CD4-positive, alpha-beta T cell treated with Interleukin-12 subunit alpha and Interleukin-12 subunit beta, for 1 hour (primary cell): ENCODE measurements at places on chromosomes 4 and X.
A peak's percentile ranks its signal among the peaks of the same experiment; 100 is the strongest.

DNA sequence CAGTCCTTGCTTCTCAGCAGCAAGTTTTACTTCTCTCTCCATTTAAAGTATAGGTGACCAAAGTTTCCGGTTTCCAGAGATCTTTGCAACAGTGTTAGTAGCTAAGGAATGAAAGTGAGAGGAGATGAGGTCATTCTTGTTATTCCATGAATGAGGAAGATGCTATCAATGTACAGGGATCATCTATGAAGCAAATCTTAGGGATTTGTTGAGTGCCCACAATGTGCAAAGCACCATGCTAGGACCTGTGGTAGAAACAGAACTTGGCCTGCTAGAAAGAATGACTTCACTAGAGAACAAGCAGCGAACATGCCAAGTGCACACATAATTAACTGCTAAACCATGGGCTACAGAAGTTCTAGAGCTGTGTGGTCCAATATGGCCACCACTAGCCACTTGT is 112.5 kb downstream of the MID1 start:
- no peak for DNase-seq

DNA sequence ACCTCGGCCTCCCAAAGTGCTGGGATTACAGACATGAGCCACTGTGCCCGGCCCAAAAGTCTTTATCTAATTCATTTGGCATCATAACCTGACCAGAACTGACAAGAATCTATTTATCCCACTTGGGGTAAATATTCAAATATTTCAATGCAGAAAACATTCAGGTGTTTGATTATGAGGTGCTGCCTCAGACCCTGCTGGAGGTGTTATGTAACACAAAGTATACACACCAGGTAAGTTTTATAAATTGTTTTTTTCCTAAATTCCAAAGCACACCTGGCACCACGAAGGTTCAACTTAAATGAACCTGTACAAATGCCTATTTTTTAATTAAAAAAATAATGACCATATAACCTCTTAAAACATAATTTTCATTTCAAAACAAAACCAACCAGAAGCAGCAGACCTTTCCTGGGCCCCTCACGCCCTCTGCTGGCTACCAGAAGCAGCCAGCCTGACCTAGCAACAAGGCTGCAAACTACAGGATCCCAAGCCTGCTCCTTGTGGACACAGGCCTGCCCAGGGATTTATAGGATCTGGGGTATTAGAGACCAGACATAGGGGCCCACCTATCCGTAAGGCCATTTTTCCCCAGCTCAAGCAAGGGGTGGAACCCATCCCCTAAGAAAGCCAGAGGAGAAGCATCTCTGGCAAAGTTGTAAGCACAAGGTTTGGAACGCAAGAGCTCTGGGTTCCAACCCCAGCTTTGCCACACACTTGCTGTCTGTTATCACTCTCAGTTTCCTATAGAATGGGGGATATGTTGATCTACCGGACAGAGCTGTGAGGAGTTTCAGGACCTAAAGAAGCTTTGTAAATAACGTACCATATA is 11.7 kb downstream of the OTUD5 start:
- peak; percentile 63 for DNase-seq

- DNase-seq: no peak
These were observed 178.4 kb downstream of the TECRL start for GRCh38 chr4:64230709-64231310.

DNA sequence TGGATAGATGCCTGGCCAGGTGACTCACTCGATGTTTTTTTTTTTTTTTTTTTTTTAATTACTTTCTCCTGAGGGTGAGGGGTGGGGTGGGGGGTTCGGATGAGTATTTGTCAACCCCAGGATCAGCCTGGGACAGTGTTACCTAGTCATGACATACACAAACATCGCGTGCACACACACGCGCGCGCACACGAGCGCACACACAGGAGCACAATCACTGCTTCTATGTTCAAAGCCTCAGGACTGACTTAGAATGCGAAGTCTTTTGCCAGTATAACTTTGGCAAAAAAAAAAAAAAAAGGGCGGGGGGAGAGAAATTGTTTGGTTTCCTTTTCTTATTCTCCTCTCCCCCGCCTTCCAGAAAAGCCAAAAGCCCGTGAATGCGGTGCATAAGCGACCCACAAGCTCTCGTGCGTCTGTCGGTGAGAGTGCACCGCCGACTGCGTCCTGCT is 115.0 kb upstream of the TEX13C start:
- no peak for DNase-seq

DNA sequence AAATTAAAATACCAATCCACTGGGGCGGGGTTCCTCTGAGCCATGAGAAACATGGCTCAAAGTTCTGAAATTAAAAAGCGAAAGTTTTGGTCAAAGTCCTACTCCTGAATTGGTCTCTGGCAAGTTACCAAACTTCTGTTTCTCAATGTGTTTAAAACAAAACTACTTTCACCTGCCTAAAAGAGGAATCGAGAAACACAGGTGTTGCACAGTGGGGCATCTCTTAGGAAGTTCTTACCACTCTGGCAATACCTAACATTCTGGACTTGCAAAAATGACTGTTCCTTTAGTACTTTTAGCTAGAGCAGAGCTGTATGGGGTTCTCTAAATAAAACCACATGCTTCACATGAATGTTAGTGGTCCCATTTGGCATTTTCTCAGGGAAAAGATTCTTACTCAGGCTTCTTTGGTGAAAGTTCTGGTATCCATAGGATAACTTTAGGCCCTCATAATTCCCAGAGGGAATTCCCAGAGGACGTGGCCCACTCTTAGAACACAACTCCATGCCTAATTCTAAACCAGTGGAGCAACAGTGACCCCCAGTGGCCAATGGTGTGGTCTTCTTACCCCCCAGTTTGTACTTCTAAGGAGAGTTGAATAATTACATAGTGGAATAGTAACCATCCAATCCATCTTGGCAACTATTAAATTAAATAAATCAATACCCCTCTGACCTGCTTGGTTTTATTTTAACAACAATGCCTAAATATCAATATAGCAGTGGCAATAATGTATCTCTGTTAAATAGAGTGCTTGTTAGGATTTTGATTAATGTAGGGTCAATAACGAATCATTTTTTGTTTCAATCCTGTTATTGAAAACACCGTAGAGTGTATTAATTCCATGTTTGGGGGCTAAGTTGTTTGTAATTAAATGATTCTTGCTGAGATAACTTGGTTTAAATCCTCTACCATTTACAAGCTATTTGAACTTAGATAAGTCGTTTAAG is 21.9 kb downstream of the BMP3 start:
- DNase-seq: peak; percentile 28

- DNase-seq: no peak
These were observed 213.8 kb upstream of the PACRGL start for GRCh38 chr4:20486433-20486832.

- DNase-seq: no peak
These were observed 34.7 kb upstream of the NEUROG2 start for GRCh38 chr4:112550728-112551127.
